ENCODE measurements at places on chromosomes 6 and 20. TPM values are rescaled to one million over a fixed set of nuclear protein-coding genes. Genes with fewer than 3 reads are reported as not detected.

The LST1 gene
- not detected for total RNA-seq

DNA sequence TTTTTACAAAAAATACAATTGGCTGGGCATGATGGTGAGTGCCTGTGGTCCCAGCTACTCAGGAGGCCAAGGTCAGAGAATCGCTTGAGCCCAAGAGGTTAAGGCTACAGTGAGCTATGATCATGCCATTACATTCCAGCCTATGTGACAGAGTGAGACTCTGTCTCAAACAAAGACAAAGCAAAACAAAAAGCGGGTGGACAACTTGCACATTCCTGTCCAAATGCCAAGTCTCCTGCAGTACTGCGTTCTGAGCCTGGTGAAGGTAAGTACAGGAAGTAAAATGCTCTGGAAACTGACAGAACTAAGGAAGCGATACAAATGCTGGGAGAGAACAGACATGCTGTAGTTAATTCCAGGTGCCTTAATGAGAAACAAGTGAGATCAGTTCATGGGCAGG lies 20.4 kb upstream of the TMEM242 start:
- no peak for DNase-seq

- DNase-seq, result no peak
These were observed 141.7 kb downstream of the F13A1 start for GRCh38 chr6:6178795-6179194.

GRCh38 chr6:16238057-16238962 lies at the start of gene GMPR:
Gene GMPR (plus strand): TSS chr6:16238587. CDS start chr6:16238694, 107 bp downstream.
- DNase-seq, result no peak

The MTFR2 gene
- 1.2 TPM for total RNA-seq

The ZNF311 gene
- 0.25 TPM for total RNA-seq

DNA sequence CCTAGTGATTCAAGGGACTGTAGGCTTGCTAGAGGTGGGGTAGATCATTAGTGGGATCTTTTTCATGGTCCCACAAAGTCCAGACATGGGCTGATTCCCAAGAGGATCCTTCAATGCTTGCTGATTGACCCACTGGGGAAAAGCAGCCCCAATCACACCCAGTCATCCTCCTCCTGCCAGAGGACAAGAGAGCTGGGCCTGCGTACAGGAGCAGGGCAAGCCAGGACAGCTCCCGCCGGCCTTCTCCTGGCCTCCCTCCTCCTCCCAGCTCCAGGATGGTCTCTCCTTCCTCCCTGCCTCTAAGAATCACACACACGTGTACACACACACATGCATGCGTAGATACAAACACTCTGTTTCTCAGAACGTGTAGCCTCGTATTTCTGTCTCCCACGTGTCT lies 27.0 kb downstream of the KCNK15 start:
- no peak for DNase-seq

GRCh38 chr6:143543435-143543834 lies 31.9 kb upstream of the FUCA2 start:
- DNase-seq, result no peak

- DNase-seq, result no peak
These were observed 5.3 kb downstream of the GCLC start for GRCh38 chr6:53539561-53539960.

DNA sequence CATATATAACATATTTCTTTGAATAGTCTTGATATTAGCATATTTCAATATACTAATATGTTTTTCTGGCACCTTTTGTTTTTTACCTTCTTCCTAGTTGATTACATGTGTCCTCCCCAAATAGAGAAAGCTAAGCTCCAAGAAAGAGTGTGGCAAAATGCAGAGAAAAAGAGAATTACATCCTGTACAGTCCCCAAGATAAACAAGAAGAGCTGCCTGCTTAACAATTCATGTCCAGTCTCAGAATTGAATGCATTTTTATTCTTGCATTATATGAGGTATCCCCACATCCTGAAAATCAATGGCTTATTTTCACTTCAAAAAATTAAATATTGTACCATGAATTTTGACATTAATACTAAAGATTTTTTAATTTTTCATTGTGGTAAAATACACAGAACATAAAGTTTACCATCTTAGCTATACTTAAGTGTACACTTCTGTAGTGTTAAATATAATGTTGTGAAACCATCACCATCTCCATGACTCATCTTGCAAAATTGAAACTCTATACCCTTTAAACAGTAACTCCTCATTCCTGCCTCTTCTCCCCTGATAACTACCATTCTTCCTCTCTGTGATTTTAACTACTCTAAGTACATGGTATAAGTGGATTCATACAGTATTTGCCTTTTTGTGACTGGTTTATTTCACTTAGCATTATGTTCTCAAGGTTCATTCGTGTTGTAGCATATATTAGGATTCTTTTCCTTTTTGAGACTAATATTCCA lies 490.3 kb downstream of the COL12A1 start:
- no peak for DNase-seq

The PCK1 gene
- 13.0 TPM for total RNA-seq
